ENCODE measurements at places on chromosomes 11 and 22.

DNA sequence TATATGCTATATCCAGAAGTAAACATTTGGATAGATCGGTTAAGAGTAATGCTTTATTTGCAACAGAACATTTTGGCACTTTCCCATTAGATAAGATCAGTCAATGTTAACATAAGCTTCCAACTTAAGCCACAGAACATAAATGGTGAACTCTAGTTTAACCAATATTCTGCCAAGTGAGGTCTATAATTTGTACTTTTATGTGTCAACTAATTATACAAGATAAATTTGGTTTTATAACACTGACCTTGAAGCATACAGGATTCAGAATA is 23.5 kb upstream of the BLID start:
- DNase-seq = no peak

DNA sequence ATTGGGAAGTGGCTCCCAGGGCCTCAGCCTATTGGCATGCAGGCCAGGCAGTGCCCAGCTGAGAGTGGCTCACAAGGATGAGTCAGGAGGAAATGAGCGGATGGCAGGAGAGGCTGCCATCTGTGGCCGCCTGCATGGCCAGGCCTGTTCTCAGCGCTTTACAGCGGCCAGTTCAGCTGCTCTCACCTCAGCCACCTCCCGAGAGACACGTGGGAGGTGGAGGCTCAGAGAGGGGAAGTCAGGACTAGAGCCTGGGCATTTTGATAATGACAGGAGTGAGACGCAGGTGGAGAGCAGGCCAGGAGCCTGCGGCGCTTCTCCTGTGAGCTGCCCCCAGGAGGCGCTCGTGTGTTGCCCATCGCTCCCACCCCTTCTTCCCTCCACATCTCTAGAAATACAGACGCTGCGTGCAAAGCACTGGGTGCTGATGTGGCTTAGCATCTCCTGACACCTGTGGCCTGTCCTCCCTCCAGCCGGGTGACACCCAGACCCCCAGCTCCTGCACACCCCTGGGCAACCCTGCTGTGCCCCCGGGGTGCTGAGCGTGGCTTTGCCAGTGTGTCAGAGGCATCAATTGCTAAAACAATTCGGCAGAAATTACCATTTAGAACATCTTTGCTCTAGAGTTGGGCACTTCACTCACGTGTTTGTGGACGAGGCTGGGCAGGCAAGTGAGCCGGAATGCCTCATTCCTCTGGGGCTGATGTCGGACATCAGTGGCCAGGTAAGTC is 21.4 kb upstream of the PANX2 start:
- no peak for DNase-seq

DNA sequence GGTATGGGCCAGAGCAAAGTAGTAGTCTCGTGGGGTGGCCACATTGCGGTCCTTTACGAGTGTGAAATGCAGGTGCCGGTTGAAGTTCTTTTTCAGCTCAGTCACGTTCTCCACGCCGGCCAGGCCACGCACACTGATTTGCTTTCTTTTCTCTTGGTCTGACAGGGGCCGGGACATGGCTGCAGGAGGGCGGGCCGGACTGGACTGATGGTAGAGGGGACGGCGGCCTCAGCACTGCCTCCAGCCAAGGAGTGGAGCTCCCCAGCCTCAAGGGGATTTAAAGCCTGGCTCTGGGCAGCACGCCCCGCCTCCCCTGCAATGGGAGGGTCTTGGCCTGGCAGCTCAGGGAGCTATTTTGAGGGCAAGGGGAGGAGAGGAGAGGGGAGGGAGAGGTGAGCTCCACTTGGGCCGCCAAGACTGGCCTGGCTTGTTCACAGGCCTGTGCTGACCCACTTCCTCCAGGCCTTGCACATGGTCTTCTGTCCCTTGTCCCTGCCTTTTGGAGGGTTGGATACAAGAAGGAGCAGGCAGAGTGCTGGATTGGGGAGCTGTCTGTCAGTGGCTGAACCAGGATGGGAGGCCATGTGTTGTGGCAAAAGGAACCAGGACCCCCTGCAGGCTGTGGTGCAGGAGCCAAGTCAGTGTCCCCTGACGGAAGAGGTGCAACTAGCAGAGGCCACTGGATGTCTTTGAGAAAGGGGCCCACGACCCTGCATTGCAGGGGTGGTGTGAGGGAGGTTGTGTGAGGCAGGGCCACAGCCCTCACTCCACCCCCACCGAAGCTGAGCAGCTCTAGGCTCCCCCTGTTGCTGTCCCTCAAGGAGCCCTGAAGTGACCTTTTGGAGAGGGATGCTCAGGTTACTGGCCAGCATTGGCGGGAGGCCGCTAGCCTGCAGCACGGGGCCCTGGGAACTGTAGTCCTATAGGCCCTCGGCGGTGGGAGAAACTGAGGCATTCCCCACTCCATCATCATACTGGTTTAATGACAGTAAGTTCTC is at the start of gene PYGM:
Gene PYGM, minus strand, starts transcription at position 253 of the 998 bp plus-strand sequence. Its CDS starts 76 bp downstream, at position 177.
- DNase-seq = peak; percentile 90

DNA sequence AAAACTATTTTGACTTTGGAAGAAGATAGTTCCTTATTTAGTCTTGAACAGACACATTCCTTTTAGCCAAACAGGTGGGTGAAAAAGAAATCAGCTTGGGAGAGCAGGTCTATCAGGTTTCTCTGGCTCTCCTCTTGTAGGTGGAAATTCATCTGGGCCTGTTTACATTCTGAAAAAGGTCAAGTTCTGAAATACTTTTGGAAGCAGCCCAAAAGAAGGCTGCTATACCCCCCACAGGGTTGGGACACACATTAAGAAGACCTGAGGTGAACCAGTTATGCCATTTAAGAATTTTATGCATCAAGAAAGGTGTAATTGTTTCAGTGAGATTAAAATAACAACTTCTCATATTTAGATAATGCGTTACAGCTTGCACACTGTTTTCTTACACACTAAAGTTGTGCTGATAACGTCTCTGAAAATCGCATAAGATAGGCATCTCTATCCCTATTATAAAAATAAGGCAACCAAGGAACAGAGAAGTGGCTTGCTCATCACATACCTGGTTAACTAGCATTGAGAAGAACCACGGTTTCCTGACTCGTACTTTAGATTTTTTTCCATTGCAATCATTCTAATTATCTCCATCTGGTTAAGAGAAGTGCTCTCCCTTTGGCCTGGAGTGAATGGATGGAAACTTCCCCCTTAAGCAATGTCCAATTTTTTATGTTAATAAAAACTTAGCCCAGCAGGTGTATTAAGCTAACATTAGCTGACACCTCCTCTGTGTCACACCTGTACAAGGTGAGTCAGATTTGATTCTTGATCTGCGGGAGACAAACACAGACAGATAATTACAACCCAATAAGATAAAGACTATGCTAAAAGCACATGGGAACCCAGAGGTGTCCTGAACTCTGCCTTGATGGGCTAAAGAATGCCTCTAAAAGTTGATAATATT is 60.5 kb upstream of the UCP3 start:
- DNase-seq = no peak

- DNase-seq = no peak
Observed at GRCh38 chr22:35215993-35216392, 41.3 kb upstream of the HMGXB4 start.

DNA sequence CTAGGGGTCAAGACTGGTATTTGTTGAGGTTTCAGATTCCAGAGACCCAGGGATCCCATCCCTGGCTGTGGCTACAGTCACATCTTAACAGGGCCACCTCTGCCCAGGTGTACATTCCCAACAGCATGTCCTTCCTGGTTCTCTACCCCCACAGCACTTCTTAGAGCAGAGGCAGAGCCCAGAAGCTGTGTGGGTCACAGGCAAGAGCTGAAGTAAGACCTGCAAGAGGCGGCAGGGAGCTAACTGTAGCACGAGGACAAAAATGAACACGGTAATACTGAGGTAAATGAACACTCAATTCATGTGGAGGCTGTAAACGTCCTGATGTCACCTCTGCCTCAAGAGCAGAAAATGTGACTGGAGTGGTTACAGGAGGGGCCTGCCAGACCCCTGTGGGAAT is 21.7 kb upstream of the RAPSN start:
- DNase-seq = no peak

Measured in uterus (tissue), 4 donors.